ENCODE measurements at places on chromosomes 5 and 9. TPM values are rescaled to one million over a fixed set of nuclear protein-coding genes. Genes with fewer than 3 reads are reported as not detected.

Gene PCDHGB2
- polyA plus RNA-seq = 1.1 TPM

Gene PRRX2
- polyA plus RNA-seq = 0.19 TPM

DNA sequence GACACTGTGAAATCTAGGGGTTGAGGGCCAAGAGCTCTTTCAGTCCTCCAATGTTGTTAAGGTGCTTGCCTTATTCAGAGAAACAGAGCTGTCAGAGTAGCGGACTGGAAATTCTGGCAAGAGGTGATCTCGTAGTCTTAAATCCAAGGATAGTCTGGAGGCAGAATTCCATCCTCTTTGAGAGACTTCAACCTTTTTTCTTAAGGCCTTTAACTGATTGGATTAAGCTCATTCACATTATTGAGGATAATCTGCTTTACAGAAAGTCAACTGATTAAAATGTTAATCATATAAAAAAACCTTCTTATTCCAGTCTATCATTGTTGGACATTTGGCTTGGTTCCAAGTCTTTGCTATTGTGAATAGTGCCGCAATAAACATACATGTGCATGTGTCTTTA lies 243.1 kb upstream of the COX7C start:
- no peak overlapping the region for H3K4me3 ChIP-seq
- DNase-seq = no peak
- H3K36me3 ChIP-seq = no peaks in the 10 kb centered on the region
- H3K27ac ChIP-seq = no peak overlapping the region

GRCh38 chr5:32278406-32278805 lies 34.3 kb downstream of the MTMR12 start:
- peak overlapping the region; percentile 1 for H3K27ac ChIP-seq
- peaks cover 41% of the 10 kb centered on the region for H3K4me1 ChIP-seq
- no peaks in the 10 kb centered on the region for H3K27me3 ChIP-seq
- no peaks in the 10 kb centered on the region for H3K36me3 ChIP-seq
- no peak for DNase-seq

- no peak overlapping the region for H3K4me3 ChIP-seq
- no peaks in the 10 kb centered on the region for H3K4me1 ChIP-seq
- DNase-seq = no peak
- H3K27ac ChIP-seq = no peak overlapping the region
- no peaks in the 10 kb centered on the region for H3K27me3 ChIP-seq
- H3K36me3 ChIP-seq = no peaks in the 10 kb centered on the region
Observed at GRCh38 chr5:153459051-153459743, 31.3 kb upstream of the GRIA1 start.

DNA sequence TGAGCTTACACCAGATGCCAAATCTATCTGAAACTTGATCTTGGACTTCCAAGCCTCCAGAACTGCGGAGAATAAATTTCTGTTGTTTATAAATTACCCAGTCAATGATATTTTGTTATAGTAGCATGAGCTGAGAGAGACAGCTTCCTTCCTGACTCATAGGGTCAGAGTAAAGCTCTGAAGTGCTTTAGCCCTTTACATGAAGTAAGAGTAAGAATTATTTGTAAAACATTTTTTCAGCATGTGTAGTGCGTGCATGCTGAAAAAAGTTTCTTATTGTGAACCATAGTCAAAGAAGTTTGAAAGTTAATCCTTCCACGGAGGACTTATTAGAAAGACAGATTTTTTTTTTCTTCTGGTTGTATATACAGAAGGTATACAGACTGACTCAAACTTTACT lies 172.4 kb downstream of the DMRT2 start:
- H3K36me3 ChIP-seq = no peaks in the 10 kb centered on the region
- no peaks in the 10 kb centered on the region for H3K4me1 ChIP-seq
- DNase-seq = no peak
- H3K4me3 ChIP-seq = no peak overlapping the region
- no peaks in the 10 kb centered on the region for H3K27me3 ChIP-seq

Gene SPAG8
- 0.21 TPM for polyA plus RNA-seq

- no peaks in the 10 kb centered on the region for H3K4me1 ChIP-seq
- H3K27me3 ChIP-seq = no peaks in the 10 kb centered on the region
- H3K27ac ChIP-seq = no peak overlapping the region
- H3K4me3 ChIP-seq = no peak overlapping the region
Observed at GRCh38 chr5:9932770-9933169, 302.6 kb upstream of the TAS2R1 start.

- no peak for DNase-seq
- H3K4me1 ChIP-seq = no peaks in the 10 kb centered on the region
- no peaks in the 10 kb centered on the region for H3K36me3 ChIP-seq
- no peak overlapping the region for H3K27ac ChIP-seq
- H3K27me3 ChIP-seq = no peaks in the 10 kb centered on the region
Observed at GRCh38 chr5:110562191-110562590, 164.3 kb downstream of the TMEM232 start.

DNA sequence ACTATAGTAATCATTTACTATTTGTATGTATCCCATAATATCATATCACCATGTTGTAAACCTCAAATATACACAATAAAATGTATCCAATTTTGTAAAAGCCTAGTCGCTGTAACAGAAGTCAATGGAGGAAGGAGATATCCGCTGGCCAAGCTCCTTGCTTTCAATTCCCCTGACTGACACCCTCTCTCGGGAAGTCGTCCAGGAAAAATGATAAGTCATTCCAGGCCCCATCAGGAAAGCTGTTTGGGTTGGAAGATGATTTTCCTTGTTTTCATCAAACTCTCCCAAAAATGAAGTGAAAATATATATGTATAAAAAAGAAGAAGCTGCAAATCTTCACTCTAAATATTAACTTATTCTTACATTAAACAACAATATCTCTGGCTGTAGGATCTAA lies 52.2 kb upstream of the GABRB2 start:
- no peak overlapping the region for H3K4me3 ChIP-seq
- no peak overlapping the region for H3K27ac ChIP-seq
- H3K4me1 ChIP-seq = no peaks in the 10 kb centered on the region
- no peak for DNase-seq
- no peaks in the 10 kb centered on the region for H3K36me3 ChIP-seq
- no peaks in the 10 kb centered on the region for H3K27me3 ChIP-seq

Gene GPRIN1
- 2.4 TPM for polyA plus RNA-seq

Gene ZNF782
- polyA plus RNA-seq = 0.62 TPM

- no peaks in the 10 kb centered on the region for H3K36me3 ChIP-seq
- no peak for DNase-seq
- H3K27me3 ChIP-seq = peaks cover 12% of the 10 kb centered on the region
- no peak overlapping the region for H3K4me3 ChIP-seq
- H3K4me1 ChIP-seq = no peaks in the 10 kb centered on the region
- no peak overlapping the region for H3K27ac ChIP-seq
Observed at GRCh38 chr9:132973713-132974112, 4.8 kb upstream of the GFI1B start.
